ENCODE measurements at places on chromosomes 2 and 18.

- no peak for DNase-seq
Observed at GRCh38 chr2:219280651-219281050, 1.5 kb downstream of the DNAJB2 start.

GRCh38 chr2:214587442-214587841 lies 176.6 kb downstream of the VWC2L start:
- DNase-seq: no peak

DNA sequence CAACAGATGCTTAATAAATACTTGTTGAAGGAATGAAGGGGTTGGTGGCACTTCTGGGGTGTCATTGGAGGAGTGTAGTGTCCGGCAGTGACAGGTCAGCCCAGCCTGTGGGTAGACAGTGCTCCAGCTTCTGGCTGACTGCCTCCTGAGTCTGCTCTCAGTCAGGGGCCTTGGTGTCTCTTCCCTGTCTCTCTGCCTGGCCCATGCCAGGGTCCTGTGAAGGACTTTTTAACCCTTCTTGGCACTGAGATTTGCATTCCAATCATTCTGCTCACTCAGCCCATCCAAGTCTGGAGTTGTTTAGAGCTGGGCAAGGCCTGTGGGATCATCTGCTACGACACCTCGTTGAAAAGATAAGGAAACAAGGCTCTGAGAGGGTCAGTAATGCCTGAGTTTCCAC lies 1.4 kb upstream of the KCNK3 start:
- no peak for DNase-seq

GRCh38 chr18:46295416-46295815 lies 191.2 kb downstream of the HAUS1 start:
- DNase-seq: no peak

DNA sequence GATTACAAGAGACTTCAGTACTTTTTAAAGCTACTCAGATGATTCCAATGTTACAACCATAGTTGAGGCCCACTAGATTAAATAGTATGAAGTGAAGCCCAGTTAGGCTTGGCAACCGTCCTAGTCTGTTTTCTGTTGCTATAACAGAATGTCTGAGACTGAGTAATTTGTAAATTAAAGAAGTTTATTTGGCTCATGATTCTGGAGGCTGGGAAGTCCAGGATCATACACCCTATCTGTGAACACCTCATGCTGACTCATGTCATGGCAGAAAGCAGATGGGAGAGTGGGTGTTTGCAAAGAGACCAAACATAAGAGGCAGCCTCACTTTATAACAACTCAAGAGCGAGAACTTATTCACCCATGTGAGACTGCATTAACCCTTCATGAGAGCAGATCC lies 63.1 kb downstream of the CCDC150 start:
- DNase-seq: no peak

GRCh38 chr2:62045017-62045543 lies 139.6 kb downstream of the COMMD1 start:
- no peak for DNase-seq

DNA sequence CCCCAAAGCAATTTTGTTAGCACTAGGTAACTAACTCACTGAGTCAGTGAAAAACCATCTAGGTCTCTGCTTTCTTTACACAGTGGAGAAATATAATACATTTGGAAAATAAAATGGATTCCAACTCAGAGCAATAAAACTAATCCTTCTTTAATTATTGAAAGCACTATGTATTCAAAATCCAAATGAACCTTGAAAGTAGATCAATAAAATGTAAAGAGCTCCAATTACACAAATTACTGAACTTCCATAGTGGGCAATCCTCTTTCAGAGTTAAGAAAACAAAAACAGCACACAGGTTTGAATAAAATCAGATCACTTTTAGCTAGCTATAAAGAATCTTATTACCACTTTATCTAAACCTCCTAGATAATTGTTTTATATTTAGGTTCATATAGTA lies 208.1 kb downstream of the NR4A2 start:
- DNase-seq: no peak

GRCh38 chr2:65915273-65915672 lies 482.9 kb upstream of the SPRED2 start:
- no peak for DNase-seq

DNA sequence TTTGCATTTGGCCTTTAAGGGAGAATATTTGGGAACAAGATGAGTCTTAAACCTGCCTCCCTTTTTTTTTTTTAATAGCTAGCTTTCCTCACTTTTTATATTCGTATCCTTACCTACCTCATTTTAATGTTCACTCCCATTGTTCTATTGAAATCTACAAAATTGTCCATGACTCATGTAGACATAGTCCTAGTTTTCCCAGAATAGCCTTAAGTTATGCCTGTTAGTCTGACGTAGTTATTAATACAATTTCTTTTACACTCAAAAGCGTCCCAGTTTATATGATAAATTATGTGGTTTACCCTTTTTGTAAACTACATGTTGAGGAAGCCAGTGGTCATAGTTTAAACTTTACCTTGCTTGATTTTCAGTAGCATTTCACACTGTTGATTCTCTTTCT lies 73.4 kb downstream of the UBR3 start:
- no peak for DNase-seq

DNA sequence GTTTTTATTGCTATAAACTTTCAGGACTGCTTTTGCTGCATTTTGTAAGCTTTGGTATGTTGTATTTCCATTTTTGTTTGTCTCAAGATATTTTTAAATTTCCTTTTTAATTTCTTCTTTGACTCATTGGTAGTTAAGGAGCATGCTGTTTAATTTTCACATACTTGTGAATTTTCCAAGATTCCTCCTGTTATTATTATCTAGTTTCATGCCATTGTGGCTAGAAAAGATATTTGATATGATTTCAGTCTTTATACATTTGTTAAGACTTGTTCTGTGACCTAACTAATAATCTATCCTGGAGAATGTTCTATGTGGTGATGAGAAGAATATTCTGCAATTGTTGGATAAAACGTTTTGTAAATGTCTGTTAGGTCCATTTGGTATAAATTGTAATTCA lies 62.1 kb downstream of the NUP35 start:
- no peak for DNase-seq

- no peak for DNase-seq
Observed at GRCh38 chr2:99680946-99681345, 191.1 kb upstream of the REV1 start.

DNA sequence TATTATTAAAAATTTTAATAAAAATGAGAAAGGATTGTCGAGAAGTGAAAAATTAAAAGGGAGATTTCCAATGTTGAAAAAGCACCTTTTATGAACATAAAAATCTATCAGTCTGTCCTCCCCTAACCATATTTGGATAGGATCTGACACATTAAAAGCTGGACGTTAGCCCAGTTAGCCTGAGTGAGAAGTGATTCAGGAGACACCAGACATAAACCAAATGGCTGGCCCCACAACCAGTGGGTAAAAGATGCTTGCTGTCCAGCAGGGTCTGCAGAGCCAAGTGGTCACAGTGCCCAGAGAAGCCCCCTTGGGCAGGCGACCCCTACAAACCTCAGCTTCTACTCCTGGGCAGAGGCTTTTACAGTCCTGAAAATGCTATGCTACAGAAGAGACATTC lies 253.8 kb upstream of the LYPD1 start:
- DNase-seq: no peak

DNA sequence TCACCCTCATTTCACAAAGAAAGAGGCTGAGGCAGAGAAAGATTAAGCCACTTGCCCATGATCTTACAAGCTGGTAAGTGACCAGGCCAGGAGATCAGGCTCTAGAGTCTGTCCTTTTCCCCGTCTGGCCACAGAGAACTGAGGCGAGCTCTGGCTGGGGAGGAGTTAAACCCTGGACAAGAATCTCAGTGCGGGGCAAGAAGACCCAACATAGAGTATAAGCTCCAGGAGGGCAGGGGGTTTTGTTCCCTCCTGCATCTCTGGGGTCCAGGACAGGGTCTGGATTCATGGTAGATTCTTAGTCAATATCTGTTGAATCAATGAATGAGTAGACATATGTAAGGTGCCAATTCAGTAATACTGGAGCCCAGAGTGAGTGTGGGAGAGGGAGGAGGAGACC lies 12.9 kb upstream of the INPP5D start:
- no peak for DNase-seq

DNA sequence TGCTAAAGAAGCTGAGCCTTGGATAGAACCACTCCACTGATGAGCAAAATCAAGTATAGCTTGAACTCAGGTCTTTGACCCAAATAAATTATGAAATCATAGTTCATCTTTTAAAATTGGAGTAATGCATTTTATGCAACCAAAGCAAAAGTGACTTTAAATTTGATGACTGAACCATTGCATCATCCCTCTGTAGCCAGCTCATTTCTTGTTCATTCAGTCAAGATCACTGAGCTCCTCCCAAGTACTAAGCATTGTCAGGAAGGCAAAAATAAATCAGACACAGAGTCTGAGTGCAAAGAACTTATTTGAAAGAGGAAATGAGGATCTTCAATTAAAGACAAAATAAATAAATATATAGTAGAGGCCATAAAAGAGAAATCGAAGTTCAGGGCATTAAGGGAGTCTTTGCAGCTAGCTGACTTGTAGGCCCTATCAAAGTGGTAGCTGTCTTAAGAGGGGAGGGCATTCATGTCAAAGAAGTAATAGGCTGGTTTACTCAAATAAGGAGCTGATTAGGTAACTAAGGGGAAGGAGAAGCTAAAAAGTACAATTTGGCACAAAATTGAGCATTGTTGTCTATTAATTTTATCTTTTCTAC lies 411.8 kb downstream of the MTX2 start:
- no peak for DNase-seq

DNA sequence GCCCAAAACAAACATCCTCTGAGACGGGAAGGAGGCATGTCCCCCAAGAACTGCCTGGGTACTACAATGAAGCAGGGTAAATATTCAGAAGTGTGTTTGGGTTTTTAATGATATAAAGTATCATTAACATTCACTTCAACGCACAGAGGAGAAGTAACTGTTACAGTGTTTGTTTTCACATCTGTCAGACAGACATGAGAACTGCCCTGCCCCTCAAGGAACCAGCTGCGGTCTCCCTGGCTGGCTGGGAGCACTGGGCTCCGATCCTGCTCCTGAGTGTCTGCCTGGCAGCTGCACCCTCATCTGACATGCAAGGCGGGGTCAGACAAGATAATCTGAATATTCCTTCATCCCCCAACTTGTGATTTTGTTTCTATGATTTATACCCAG lies 75.6 kb downstream of the MBP start:
- no peak for DNase-seq

- DNase-seq: no peak
Observed at GRCh38 chr2:148914463-148914862, 39.4 kb downstream of the KIF5C start.

DNA sequence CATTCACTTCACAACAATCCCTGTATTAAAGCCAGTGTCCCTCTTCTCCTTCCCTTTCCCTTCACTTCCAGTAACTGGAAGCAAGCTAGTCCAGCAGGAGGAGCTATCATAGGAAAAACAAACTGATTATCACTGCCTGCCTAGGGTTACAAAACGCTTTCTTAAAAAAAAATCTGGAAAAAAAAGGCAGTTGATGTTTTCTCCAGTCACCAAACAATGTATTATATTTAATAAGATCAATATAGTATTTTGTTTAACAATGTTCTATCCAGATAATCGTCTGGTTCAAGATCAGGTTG lies 78.8 kb upstream of the ITGB6 start:
- DNase-seq: no peak

DNA sequence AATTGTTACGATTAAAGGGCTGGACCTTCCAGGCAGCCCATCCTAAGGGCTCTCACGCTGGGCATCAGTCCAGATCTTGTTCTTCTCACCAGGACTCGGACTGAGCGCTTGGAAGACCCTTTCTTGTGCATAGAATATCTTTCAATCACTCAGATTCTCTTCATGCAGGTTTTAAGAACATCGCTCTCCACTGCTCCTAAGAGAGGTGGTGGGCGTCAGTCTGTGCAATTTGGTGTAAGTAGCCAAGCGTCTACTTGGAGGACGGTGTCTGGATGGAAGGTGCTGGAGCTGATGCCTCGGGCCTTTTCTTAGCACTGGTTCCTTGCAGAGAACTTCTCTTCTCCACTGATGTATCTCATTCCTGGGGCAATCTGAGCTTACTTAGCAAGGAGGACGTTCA lies 68.7 kb downstream of the ASB1 start:
- no peak for DNase-seq

GRCh38 chr18:10670856-10671255 lies 145.0 kb downstream of the NAPG start:
- DNase-seq: no peak

DNA sequence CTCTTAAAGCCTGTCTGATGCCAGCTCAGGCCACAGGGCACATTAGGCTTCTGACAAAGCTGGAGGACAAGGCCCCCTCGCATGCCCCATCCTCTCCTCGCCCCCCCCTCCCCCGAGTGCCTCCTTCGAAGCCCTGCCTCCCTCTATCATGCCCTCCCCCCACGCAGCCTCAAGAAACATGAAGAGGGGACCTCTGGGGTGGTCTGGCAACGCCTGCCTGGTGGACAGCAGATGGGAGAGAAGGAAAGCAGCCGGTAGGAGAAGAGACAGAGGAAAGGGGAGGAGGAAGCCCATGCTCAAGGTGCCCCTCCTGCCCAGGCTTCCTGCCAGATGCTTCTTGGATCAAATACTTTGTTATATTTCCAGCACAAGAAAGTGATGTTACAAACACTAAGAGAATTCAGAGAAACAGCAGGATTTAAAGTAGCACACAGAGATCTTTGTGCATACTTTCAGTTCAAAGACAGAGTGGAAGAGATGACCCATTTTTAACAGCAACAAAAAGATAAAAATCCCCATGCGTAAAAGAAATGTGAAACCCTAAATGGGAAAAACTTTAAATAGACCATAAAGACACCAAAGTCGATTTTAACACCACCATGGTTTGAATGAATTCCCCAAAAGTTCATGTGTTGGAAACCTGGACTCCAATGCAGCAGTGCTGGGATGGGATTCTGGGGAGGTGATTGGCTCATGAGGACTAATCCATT lies 19.0 kb downstream of the BOK start:
- no peak for DNase-seq

DNA sequence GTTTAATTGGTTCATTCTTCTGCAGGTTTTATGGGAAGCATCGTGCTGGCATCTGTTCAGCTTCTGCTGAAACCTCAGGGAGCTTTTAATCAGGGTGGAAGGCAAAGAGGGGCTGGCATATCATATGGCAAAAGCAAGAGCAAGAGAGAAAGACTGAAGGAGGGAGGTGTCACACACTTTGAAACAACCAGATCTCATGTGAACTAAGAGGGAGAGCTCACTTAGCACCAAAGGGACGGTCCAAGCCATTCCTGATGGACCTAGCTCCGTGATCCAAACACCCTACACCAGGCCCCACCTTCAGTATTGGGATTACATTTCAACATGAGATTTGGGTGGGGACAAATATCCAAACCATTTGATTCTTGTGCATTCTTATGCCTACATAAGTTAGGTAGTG lies 563.1 kb downstream of the SPAG16 start:
- DNase-seq: no peak

GRCh38 chr2:170714381-170715061 lies 616 bp upstream of the SP5 start:
- DNase-seq: no peak

All from activated T-helper 1 cell treated with anti-CD3 and anti-CD28 coated beads, Interleukin-2, amount 50 U/mL, for 16 hours (primary cell).